ENCODE measurements at places on chromosomes 16 and 17. TPM values are rescaled to one million over a fixed set of nuclear protein-coding genes. Genes with fewer than 3 reads are reported as not detected.

GDPD3 gene
- total RNA-seq = 2.0 TPM

PDE6G gene
- total RNA-seq = 1.5 TPM

ASGR1 gene
- total RNA-seq = 1.2 TPM

SLC35G6 gene
- total RNA-seq = not detected

CACNA1G gene
- 4.2 TPM for total RNA-seq

GLP2R gene
- total RNA-seq = 12.5 TPM

HAPSTR1 gene
- 22.8 TPM for total RNA-seq

SPATA32 gene
- 0.22 TPM for total RNA-seq

ATP2A1 gene
- total RNA-seq = 1.9 TPM

SLC5A11 gene
- 0.31 TPM for total RNA-seq

TAF1C gene
- 22.8 TPM for total RNA-seq

USP32 gene
- 35.8 TPM for total RNA-seq

SLFN13 gene
- total RNA-seq = 4.2 TPM

KRT33B gene
- total RNA-seq = not detected

ABI3 gene
- total RNA-seq = not detected

SBK1 gene
- 0.37 TPM for total RNA-seq

FLCN gene
- 34.3 TPM for total RNA-seq

TMEM97 gene
- 51.5 TPM for total RNA-seq

KRTAP9-2 gene
- total RNA-seq = not detected

GJD3 gene
- total RNA-seq = 0.31 TPM

AANAT gene
- total RNA-seq = 0.27 TPM

DNAAF8 gene
- total RNA-seq = 1.0 TPM

KRT36 gene
- total RNA-seq = not detected

CACNG1 gene
- 0.25 TPM for total RNA-seq

NLRC3 gene
- 0.03 TPM for total RNA-seq

C16orf96 gene
- total RNA-seq = not detected

KRTAP4-9 gene
- not detected for total RNA-seq

ERAL1 gene
- total RNA-seq = 90.0 TPM

BCAR1 gene
- total RNA-seq = 61.8 TPM

STAC2 gene
- 0.40 TPM for total RNA-seq

CCL22 gene
- 0.06 TPM for total RNA-seq

BAIAP3 gene
- total RNA-seq = 1.1 TPM

Measured in A549 treated with CORT108297 at 1 μM for 4 hours (cell line).